ENCODE measurements at places on chromosomes 6 and 20.

DNA sequence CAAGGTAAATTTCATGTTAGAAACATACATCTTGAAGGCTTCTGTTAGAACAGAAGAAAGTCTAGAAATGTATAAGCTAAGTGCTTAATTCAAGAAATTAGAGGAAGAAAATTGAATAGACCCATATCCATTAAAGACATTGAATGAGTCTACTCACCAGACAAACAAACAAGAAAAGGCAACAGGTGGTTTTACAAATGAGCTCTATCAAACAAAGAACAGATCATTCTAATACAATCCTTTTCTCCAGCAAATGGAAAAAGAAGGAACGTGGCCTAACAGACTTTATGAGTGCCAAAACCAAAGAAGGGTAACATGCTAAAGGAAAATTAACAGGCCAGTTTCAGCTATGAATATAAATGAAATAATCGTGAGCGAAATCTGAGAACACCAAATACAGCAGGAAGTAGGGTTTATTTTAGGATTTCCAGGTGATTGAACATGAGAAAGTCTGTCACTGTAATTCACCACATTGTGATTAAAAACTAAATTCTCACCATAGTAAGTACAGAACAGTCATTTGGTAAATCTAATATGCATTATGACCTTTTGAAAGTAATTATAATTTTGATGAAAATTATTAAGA is 22.6 kb downstream of the MTHFD1L start:
- DNase-seq = no peak

DNA sequence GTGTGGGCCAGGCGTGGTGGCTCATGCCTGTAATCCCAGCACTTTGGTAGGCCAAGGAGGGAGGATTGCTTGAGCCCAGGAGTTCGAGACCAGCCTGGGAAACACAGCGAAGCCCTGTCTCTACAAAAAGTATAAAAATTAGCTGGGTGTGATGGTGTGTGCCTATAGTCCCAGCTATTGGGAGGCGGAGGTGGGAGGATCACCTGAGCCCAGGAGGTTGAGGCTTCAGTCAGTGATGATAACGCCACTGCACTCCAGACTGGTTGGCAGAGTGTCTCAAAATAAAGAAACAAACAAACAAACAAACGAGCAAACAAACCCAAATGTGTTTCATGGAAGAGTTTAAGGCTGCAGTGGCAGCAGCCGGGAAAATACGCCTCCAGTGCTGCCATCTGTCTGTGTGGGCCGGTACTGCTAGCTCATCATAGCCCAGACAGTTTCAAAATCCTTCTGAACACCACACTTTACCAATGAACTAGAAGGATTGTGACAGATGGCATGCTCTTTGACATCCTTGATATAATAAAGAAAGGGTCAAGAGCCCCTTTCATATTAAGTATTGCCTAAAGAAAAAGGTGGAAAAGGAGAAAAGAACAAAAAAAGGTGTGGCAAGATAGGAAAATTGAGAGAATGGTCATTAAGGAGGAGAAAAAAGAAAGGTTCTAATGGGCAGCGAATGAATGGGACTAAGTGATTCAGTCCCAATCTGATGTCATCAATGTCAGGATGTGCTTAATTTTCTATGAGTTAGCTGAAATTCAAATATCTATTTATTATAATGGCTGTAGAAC is 298.6 kb downstream of the SYNE1 start:
- DNase-seq = peak; percentile 77

GRCh38 chr6:88161940-88162339 is 4.2 kb downstream of the CNR1 start:
- no peak for DNase-seq

DNA sequence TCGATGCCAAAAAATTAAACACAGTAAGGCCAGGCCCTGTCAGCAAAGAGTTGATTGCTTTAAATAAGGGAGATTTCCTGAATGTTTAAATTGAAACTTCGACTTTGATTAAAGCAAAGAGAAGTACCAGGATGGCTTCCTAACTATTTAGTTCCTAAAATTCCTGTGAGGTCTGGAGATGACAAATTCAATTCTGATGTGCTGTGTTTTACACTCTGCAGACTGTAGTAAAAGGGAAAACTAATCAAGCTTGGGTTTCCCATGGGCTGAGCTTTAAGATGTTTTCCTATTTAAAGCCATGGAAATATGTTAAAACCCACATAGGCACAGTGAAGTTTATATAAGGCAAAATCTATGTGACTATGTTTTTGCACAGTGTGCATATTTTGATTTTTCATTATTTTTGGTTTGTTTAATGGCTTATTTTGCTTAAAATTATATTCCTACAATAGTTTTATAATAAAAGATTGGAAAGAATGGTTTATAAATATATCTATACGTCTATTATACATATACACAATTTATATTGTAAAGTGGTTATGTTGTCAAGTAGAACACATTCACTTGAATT is 198.5 kb upstream of the EYA4 start:
- DNase-seq = no peak

- DNase-seq = no peak
Observed at GRCh38 chr6:43325876-43326275, 17.2 kb upstream of the CRIP3 start.

DNA sequence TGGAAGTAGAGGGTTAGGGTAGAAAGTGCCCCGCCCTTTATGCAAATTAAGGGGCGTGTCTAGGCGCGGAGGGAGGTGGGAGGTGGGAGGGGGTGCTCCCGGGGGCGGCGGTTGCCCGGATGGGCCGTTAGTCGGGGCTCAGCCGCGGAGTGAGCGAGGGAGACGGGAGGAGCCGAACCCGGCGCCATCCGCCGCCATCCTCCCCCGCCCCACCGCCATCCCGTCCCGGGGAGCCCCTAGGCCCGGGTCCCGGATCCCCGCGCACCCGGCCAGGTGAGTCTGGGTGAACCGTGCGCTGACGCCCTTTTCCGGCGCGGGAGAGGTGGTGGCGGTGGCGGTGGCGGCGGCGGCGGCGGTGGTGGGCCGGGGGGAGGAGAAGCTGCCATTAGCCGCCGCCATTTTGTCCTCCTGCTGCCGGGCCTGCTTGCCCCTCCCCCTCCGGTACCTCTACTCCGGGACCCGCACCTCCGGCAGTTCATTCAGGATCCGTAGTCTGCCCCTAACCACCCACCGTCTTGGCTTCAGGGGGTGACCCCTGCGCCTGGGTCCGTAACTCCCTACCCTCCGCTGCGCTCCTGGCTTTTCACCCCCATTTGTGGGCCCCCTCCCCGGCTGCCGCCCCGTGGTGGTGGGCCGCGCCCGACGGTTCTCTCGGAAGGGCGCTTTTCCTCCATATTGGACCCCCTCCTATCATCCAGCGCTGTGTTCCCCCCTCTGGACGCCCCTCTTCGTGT is at the start of gene PRRC2A:
Gene PRRC2A (plus strand): TSS at position 130 of the 734 bp plus-strand sequence. CDS start 2,075 bp downstream, outside the sequence.
- DNase-seq = peak; percentile 94

DNA sequence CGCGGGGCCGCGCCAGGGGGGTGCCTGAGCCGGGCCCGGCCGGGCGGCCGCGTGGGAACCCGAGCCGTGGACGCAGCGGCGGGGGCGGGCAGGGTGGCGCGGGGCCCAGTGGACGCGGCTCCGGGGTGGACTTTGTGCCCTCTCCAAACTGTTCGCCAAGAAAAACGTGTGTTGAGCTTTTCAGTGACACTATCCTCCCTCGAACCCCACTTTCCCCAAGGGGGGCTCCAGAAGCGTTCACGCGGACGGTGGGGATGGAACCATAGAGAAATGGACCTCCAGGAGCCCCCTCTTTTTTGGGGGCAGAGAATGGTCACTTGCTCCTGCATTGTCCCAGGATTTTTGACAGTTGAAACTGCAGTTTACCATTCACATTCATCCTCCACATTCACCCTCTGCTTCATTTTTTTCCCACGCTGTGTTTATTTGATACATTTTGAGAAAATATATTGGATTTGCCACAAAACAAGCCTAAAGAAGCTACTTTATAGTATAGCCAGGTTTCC is 2.9 kb upstream of the HIVEP1 start:
- DNase-seq = no peak

- DNase-seq = no peak
Observed at GRCh38 chr6:132933090-132933489, 118.7 kb downstream of the RPS12 start.

DNA sequence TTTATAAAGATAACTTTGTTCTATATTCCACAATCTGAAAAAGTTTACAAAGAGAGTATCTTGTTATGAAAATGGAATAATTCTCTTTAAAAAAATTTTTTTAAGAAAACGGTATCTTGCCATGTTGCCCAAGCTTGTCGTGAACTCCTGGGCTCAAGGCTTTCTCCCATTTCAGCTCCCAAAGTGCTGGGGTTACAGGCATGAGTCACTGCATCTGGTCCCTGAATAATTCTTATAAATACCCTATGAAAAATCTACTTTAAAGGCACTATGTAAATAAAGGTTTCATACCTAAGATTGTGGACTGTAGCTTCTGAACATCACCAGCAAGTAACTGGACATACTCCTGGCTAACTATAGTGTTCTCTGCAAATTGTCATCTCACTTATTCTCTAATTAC is 60.3 kb downstream of the SAMD3 start:
- no peak for DNase-seq

DNA sequence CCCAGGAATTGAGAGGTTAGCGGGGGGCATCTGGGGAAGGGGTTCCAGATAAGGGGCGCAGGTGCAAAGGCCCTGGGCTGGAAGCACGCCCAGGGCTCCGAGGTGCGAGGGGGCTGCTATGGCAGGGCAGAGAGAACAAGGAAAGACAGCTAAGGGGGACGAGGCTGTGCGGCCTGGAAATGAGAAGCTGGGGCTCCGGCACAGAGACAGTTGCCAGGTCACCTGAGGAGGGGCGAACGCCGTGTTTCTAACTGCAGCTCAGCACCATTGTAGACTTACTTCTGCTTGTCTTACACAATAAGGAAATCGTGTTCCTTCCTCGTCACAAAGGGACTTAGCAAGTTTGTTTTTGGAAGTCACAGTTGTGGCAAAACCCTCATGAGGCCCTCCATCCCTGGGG is 68.9 kb upstream of the TBXT start:
- DNase-seq = no peak

DNA sequence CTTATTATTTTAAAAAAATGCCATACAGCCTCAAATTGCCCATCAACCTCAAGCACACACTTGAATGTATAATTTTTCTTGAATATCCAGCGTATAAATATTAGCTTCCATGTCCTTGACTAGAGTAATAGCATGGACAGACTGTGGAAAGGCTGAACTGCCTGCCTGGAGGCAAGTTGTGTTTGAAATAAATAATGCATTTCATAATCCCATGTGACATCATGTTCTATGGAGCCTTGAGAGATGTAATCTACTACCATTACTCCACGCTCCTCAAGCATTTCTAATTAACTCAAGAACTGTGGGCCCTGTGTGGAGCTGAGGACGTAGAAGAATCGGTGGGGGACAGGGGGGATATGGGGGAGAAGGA is 94.2 kb downstream of the CDS2 start:
- no peak for DNase-seq

- no peak for DNase-seq
Observed at GRCh38 chr6:147639279-147639678, 130.8 kb downstream of the SAMD5 start.

DNA sequence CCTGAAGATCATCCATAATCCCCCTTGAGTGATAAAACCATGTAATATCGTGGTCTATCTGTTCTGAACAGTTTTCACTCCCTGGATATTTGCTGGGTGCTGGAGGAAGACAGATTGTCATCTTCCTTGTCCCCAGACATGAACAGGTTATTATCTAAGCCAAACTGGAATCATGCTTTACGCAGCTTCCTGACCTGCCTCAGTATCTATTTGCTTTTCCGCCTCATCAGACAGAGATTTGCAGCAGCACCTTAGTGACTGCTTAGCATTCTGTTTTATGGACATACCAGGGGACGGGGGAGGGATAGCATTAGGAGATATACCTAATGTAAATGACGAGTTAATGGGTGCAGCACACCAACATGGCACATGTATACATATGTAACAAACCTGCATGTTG is 124.6 kb downstream of the SLC23A2 start:
- DNase-seq = no peak

DNA sequence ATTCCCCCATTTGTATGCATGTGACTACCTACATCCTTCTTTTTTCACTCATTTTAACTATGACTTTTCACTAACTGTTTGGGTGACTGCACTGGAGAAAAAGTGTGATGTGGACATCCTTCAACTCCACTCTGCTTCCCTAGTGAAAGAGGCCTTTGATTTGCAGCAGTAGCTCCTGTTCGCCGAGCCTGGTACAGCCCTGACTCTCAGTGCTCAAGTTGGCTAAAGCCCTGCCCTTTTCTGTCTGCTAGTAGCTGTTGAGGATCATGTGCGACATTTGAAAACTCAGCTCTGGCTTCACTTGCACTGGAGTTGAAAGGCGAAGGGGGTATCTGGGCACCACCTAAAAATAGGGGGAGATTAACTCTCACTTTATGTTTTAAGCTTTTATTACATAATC is 42.1 kb downstream of the DAAM2 start:
- no peak for DNase-seq

DNA sequence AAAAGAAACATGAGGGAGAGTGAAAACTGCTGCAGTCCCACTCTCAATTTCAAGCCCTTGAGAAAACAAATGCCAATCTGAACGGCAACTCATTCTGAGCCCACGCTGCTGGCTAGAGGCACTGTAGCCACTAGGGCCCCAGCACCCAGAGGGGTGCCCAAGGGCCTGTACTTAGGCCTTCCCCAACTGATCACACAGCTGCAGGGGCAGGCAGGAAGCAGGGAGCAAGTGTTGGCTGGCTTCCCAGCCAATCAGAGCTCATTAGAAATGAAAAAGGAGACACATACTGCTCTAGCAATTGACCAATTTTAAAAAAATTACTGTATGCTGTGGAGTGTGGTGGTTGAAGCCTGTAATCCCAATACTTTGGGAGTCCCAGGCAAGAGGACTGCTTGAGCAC is 3.7 kb upstream of the BEND3 start:
- DNase-seq = no peak

DNA sequence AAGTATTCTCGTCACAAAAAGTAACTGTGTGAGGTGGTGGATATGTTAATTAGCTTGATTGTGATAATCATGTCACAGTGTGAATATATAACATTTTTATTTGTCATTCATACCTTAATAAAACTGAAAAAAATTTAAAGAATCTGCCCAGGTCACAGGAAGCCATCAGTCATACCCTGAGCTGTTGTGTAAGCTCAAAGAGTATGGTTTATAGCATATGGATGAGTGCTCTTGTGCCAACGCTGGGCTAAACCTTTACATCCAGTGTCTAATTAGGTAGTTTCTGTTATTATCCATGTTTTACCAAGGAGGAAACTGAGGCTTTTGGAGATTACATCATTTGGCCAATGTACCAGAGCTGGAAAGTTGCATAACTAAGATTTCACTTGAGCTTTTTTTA is 11.4 kb downstream of the PKIG start:
- DNase-seq = no peak

DNA sequence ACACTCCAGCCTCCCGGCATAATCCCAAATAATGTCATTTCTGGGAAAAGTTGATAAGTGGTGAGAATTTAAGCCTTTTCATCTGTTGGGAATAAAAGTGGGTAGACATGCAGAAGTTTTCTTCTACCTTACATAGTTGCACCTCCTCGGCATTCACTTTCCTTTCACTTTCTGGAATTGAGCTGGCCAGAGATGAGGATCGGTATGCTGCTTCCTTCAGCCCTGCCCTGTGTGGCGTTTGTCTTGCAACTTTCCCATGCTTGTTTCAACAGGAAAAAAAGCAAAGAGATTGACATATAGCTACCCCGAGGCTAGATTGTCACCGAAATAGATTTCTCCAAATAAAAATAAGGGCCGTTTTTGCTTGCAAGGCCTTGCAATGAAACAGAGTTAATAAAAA is 65.8 kb upstream of the JAG1 start:
- no peak for DNase-seq

Measured in tibial nerve (tissue), 4 donors.